Cortex of kidney (tissue), 1 donor: ENCODE measurements at places on chromosomes 7 and 10.
A peak's percentile ranks its signal among the peaks of the same experiment; 100 is the strongest.

DNA sequence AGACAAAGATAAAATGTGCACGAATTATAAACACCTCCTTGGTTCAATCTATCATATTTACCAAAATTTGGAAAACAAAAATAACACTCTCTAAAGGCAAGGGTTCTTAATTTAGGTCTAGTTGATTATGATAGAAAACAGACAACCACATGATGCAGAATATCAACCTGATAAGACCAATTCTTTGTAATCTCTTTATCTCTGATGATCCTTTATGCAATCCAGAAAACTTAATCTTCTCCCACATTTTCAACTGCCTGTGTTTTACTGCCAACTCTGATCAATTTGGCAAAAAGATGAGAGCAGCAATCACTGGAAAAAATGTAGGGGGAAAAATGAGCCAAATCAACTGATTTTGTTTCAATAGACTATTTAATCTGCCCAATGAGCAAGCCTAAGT is 148.5 kb downstream of the LRRN3 start:
- DNase-seq: no peak

DNA sequence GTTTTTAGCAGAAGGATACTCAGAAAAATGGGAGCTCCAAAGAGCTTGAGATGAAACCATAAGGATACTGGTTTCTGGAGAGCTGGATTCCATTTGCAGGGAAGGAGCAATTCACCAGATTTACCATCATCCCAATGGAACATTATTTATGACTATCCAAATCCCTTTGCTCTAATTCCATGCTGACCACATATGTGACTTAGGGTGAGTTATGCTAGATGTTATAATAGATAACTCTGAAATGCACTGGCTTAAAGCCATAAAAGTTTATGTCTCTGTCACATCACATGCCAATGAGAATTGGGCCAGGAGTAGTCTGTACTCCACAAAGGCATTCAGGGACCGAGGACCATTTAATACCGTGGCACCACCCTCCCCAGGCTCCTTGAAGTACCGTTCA is 185.2 kb downstream of the SKIDA1 start:
- DNase-seq: no peak

DNA sequence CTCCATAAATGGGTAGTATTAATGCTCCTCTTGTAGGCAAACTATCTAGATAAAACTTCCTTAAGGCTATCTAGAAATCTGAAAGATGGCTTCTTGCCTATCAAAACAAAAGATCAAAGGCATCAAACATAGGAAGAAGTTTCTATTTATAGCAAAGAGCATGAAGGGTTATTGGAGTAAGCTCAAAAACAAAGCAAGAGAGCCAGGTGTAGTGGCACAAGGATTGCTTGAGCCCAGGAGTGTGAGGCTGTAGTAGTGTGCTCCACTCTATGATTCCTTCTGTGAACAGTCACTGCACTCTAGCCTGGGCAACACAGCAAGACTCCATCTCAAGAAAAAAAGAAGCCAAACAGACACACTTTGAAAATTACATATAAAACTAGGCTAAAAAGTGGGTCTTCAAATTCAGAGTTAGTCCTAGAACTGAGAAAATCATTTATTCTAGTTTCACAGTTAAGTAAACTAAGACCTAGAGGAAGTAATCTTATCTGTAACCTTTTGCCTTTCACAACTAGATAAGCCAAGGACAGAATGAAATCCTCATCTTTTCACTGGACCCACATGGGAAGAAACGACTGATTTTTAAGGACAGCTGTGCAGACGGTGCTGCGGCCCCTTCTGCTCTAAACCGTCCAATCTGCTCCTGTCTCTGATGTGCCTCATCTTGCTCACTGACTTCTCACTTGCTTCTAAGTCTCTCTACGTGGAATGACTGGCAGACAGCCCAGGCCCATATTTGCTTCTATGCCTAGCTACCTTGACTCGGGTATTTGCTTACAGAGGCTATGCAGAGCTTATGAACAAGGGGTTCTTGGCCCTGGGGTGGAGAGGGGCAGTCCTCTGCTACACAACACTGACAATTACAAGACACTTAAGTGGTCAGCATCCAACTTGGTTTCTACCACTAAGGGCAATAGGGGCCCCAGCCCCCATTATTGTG is 50.0 kb downstream of the ESYT2 start:
- DNase-seq: no peak

DNA sequence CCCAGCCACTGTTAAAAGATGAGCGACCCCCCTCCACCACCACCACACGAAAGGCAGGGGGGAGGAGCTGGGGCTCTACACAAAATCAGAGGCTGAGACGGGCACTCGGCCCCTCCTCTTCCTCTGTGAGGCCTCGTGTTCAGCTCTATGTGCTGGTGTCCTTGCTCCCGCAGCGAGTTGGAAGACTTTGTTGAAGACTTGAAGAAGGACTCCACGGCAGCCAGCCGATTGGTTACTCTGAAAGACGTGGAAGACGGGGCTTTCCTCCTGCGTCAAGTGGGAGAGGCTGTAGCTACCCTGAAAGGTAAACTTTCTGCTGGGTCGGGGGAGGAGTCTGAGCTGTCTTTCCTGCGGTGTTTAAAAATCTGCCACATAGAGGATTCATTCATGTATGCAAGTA is 203.7 kb downstream of the ARHGAP21 start:
- no peak for DNase-seq

DNA sequence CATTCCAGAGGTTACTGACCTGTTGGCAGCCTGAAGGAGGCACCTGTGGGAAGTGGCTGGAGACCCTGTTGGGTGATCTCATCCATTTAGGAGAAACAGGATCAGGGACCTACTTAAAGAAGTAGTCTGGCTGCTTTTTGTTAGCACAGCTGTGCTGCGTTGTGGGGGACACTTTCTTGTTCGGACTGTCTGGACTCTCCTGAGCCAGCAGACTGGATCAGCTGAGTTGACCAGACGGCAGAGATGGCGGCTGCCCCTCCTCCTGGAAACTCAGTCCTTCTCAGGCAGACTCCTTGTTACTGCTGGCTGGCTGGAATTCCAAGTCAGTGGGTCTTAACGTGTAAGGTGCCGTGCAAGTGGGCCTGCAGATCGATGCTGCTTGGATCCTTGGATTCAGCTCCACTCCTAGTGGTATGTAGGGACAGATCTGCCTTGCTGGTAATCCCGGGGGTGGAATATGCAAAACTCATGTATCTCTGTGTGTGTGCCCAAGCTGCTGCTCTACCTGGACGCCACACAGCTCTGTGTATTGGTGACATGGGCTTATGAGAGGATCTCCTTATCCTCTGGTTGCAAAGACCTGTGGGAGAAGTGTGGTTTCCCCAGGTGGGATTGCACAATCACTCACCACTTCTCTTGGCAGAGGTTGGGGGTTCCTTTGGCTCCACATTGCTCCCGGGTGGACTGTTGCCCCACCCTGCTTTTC is 87.3 kb downstream of the CCSER2 start:
- no peak for DNase-seq

- DNase-seq: no peak
Observed at GRCh38 chr10:88162852-88163251, 299.4 kb downstream of the PTEN start.

DNA sequence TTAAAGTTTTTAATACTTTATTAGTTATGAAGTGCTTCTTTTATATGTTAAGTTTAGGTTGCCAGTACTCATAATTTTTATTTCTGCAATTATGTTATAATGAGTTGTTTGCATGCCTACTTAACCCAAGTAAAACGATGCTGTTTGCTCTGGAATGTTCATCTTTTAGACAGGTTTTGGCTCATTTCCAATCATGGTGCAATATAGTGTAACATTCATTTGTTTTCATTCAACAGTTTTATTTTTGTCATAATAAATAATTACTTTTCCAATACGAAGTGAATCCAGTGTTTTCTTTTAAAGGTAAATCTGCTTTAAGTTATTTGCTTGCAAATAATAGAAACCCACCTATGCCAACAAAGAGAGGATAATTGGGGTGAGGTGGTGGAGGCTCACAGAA is 22.1 kb downstream of the ARL5B start:
- DNase-seq: no peak

DNA sequence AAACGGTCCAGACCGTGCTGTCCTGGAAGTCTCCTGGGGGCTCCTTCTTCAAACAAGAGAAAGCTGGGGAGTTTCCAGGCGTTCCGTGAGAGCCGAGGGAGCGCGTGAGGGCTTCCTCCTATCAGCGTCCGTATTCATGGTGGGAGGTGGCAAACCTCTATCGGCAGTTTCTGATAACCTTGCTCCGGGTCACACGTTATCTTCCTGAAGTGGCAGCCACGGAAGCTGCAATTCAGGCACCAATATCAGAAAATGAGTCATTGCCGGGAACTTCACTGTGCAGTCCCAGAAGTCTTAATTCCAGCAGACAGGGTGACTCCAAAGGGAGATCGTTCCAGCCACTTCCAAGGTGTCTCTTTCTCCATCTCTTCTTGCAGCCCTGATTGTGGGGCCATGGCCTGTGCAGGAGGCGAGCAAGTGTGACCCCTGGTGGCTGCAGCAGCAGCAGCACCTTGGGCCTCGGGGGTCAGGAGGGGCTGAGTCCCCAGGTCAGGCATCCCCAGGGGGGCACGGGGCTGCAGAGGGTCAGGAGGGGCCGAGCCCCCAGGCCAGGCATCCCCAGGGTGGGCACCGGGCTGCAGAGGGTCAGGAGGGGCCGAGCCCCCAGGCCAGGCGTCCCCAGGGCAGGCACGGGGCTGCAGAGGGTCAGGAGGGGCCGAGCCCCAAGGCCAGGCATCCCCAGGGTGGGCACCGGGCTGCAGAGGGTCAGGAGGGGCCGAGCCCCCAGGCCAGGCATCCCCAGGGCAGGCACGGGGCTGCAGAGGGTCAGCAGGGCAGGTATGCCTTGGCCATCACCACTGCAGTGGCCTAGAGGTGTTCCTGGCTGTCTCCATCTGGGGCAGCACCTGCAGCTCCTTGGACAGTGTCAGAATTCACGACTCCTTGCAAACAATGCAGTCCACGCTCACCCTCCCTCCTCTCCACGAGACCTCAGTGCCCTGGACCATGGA is 538.7 kb downstream of the DNAJB6 start:
- no peak for DNase-seq

- no peak for DNase-seq
Observed at GRCh38 chr7:135678612-135679575, 16.6 kb downstream of the STMP1 start.

- no peak for DNase-seq
Observed at GRCh38 chr7:130732980-130733930, 752 bp downstream of the KLF14 start.

DNA sequence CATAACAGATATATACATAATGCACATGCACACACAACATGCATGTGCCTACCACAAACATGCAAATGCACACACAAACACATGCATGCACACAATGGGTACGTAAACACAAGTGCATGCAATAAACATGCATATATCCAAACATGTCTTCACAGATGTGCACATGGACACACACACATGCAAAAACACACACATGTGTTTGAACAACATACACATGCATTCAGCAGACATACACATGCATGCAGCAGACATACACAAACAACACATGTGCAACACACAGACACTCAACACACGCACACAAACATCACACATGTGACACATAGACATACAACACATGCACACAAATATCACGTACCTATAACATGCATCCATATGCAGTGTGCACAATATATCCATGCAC is 74.2 kb downstream of the KLF6 start:
- no peak for DNase-seq

DNA sequence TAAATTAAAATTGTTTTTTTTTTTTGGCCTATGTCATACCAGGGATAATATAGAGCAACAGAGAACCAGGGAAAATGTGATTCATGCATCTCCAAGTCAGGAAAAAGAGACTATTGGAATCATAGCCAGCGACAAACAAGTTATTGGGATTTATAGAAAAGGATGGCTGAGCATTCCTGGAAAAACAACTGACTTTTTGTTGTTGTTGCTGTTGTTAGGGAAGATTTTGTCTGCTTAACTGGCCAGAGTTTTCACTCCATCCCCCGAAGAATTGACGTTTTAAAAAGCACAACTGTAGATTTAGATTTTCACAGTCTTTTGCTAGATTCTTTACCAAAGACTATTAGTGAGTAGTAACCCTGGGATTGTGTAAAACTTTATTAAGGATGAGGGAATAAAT is 112.4 kb downstream of the TBXAS1 start:
- no peak for DNase-seq

- no peak for DNase-seq
Observed at GRCh38 chr7:131008840-131009711, 275.1 kb upstream of the KLF14 start.

GRCh38 chr7:142445019-142445686 is 187.3 kb upstream of the PRSS58 start:
- no peak for DNase-seq

DNA sequence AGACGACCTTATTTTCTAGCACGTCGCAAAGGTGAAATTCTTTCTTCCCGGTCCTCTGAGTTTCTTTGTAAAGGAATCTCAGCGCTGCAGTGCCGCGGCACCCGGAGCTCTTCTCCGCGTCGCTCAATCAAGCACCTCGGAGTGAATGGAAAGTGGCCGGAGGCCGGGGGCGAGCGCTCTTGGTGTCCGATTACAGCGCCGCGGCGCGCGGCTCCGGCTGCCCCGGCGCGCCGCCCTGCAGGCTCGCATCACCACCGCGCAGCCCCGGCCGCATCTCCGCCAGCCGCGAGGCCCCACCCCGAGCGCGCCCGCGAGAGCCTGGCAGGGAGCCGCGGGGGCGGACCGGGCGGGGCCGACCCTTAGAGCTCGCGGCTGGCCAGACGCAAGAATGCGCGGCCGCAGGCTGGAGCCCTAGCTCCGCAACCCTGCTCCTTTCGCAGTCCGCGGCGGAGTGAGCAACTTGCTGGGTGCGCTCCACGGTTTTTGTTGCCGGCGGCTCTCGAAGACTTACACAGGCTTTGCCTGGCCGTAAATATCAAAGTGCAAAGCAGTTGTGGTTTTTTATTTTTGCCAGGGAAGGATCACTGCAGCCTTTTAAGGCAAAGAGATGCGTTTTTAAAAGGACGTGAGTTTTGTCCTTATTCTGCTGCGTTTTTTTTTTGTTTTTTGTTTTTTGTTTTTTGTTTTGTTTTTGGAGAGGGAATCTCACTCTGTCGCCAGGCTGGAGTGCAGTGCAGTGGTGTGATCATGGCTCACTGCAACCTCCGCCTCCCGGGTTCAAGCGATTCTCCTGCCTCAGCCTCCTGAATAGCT is at the start of gene SEMA3C:
SEMA3C (minus strand) TSS at position 143 of the 813 bp plus-strand sequence. CDS start 2,270 bp downstream, outside the sequence.
- DNase-seq: peak; percentile 48

DNA sequence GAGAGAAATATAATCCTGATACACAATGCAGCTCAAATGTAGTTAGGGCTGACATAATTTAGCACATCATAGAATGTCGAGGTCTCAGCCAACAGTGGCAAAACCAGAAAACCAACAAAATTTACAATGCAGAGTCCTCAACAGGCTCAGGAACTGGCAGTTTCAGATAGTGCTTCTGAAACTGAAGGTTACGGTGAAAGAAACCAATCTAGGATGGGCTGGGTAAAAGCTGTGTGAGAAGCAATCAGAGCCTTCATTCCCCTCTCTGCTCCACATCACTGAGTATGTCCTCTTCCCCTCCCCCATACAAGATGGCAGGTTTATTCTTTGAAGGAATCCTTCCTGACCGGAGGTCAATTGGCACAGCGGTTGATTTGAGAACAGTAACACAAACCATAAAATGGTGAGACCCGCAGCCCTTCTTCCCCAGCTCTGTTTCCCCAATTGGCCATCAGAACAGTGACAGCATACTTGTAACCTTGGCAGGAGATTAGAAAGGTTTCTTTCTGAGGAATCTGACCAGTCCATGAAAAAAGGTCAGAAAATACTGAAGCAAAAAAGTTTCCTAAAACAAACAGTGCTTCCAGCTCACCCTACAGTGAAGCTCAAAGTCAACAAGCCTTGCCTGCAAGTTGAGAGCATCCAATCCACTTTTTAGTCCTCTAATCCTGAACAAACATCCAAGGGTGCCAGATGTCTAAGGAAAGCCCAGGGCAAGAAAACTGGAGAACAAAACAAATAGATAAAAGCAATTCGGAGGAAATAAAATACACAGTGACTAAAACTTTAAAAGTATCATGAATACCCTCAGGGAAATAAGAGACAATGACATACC is 53.9 kb upstream of the IL6 start:
- no peak for DNase-seq
